ENCODE measurements at places on chromosomes 11 and 22.

DNA sequence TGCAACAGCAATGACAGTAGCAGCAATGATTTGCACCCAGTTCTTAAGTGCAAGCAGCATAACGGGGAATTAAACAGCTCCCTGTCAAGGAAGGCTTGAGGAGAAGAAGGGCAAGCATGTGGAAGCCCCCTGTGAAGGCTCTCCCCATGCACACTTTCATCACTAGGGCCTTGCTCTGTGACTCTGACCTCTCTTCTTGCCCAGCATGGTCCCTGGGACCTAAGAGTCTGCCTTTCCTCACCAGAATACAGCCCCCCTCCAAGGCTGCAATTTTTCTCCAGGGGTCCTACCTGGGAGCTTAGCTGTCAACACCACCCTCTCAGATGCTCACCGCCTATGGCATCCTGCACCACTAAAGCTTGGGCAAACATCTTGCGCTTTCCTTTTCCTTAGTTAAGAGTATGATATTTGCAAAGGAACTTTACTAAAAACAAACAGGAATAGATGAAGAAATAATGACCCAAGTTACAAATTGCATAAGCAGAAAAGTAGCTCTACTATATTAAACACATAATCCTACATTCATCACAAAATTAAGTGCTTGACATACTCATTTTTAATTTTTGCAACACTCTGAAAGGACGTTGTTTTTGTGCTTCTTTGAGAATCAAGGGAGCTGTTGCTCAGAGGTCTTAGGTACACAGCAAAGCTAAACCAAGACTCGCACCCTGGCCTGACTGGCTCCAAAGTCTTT, 187.6 kb downstream of the ADAMTS15 start:
- DNase-seq: no peak

DNA sequence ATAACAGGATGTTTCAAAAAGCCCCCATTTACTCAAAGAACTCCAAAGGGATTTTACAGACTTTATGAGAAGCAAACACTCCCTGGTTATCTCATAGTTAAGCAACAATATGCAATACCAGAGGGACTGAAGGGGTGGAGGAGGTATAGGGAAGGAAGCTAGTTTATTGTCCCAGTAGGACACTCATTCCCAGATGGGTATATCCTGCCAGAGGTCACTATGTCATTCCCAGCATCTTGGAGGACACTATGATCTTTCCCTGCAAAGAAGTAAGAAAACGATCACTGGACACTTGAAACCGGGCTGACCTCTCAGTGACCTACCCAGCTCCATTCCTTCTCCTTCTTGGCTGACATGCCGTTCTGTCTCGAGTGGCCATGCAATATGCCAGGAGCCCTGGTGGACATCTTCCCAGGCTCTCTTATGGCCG, 114.5 kb downstream of the NAT10 start:
- no peak for DNase-seq

GRCh38 chr22:42544686-42545085, 9.1 kb upstream of the SERHL2 start:
- no peak for DNase-seq

GRCh38 chr11:60700689-60701468, 1.5 kb downstream of the MS4A8 start:
- DNase-seq: no peak

GRCh38 chr11:12680246-12680939, 6.2 kb downstream of the TEAD1 start:
- DNase-seq: no peak

- DNase-seq: no peak
These were observed 10.9 kb downstream of the PHLDB1 start for GRCh38 chr11:118618115-118618990.

GRCh38 chr22:22738959-22739585, 94.7 kb downstream of the GGTLC2 start:
- no peak for DNase-seq

DNA sequence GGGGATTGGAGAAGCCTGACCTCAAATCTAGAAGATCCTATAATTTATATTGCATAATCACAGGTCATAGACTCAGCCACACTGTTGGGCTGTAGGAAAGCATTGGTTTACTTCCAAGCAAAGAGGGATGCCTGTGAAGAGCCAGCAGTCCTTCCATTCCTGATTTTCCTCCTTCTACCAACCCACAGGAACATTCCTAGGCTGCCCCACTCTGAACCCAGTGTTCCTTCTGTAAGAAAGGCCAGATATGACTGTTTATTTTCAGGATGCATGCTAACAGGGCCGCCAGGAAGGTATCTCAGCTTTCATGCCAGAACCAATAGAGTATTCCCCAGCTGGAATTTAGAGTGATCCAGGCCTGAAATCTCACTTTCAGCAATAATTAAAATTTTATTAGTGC, 197.1 kb downstream of the ETS1 start:
- DNase-seq: no peak

DNA sequence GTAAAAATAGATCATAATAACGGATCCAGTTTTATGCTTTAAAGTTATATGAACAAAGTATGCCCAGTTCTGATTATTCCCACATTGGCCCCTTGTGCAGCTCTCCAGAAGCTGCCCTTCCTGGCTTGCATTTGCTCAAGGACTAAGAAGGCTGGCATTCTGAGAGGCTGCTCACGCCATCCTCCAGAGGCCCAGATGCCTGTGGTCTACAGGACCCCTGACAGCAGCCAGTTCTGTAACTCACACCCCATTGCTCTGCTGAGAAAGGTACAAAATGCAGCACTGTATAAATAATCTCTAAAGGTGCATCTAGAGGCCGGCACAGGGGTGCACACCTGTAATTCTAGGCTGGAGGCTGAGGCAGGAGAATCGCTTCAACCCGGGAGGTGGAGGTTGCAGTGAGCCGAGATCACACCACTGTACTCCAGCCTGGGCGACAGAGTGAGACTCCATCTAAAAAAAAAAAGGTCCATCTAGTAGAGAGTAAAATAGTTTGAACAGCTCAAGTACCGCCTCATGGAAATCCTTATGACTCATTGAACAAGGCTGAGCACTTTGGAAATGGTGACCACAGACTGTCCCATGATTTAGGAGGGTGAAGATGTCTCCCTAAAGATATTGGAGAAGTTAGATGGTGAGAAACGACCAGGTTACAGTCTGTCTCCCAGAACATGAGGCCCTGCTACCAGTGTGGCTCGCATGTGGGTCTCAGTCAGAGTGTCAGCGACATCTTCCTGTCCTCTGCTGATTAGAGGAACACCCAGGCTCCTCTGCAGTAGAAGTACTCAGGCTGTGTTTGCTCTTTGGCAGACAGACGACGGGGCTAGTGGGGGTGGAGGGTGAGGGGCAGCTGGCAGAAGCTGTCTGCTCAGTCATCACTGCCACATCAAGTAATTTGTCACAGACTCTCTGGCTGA, 56.3 kb downstream of the KREMEN1 start:
- no peak for DNase-seq

- no peak for DNase-seq
These were observed 46.4 kb upstream of the SC5D start for GRCh38 chr11:121246021-121246768.

DNA sequence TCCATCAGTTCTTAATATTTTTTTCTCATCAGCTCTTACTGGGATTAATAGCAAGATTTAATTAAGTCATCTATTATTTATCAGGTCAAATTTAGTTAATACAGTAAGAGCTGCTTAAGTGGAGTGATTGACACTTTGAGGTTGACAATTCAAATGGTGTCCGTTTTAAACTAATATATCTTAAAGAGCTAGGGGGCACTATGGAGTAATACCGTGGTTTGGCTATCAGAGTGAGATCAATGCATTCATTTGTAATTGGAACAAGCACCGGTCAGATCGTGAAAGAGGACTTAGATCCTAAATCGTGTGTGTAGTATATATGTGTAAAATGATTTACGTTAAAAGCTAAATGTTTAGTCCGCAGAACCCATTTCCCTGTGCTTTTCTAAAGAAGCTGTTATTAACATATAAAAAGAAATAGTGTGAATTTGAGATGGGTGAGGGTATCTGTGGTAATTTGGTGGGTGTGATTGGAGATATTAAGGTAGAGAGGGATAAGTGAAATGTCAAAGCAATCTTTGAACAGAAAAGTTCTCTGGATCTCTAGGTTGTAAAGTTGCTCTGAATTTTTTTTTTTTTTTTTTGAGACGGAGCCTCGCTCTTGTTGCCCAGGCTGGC, 2.3 kb downstream of the SIK2 start:
- no peak for DNase-seq

DNA sequence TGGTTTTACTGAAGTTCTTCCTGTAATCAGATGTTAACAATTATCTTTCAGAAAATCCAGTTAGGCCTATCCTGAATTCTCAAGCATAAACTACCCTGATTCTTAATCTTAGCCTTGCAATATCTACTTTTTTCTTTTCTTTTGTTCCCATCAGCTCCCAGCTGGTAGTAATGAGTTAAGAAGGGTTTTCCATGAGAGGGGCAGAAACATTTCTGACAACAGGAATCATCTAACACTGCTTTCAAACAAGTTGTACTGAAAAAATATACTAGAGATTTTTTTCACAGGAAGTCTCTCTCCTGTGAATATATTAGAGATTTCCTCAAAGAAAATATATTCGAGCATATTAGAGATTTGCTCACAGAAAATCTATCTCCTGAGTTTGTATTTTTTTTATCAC, 3.3 kb upstream of the TRIM6 start:
- no peak for DNase-seq

DNA sequence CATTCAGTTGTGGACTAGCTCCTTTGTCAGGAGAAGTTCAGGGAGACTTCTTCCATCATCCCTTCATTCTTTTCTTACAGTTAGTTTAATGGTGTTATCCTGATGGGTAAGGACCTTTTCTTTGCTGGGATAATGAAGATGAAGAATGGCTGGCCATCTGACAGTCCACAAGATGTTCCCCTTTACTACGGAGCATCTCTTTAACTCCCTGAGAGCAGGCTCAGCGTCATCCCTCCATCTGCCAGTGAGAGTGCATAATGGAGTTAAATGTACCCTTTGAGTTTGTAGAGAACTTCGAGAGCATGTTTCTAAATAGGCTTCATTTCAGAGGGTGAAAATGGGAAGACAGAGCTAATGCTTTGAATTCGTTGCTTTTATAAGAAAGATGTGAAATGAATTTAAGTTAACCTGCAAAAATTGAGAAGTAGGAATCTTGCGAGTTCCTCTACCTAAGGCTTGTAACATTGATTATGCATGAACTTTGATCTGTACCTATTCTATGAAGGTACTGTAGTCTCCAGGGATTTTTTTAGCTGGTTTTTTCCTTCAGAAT, 1.7 kb downstream of the EP300 start:
- DNase-seq: no peak

DNA sequence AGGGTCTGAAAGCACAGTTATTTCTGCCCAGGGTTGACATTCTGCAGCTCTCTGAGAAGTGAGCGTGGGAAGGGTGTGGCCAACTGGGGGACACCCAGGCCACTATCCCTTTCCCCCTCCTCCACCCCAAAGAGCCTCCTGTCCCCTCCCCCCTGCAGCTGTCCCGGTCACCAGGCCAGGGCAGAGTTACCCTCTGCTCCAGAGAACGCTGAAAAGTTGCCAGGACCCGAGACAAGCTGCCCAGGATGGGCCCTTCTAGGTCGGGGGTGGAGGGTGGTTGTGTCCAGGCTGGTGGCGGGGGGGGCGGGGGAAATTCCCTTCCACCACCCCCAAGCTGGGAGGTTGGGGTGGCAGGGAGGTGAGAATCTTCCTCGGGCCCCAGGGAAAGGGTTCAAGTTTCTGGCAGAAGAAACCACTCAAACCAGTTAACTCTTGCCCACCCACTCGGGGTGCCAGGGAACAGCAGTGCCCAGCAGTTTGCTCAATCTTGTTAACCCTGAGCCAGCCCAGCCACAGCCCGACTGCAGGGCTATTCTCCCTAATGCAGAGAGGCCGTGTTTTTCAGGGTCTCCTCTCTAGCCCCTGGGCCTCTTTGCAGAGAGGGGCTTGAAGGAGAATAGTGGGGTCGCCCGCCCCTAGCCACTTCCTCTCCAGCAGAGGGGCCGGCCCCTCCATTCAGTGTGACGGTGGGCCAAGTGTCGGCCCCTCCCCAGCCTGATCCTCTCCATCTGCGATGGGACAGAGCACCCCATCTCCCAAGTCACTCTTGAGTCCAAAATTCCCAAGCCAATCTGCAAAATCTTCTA, 697 bp downstream of the LGALS1 start:
- no peak for DNase-seq

GRCh38 chr11:110921742-110922521, 209.7 kb upstream of the ARHGAP20 start:
- DNase-seq: no peak

GRCh38 chr11:92670308-92670890, 299.1 kb upstream of the MTNR1B start:
- no peak for DNase-seq

GRCh38 chr11:94794287-94795168, 26.4 kb downstream of the AMOTL1 start:
- no peak for DNase-seq

- no peak for DNase-seq
These were observed 33.1 kb upstream of the ASPHD2 start for GRCh38 chr22:26395926-26396325.

- DNase-seq: no peak
These were observed 207.6 kb downstream of the CWF19L2 start for GRCh38 chr11:107250017-107250416.

DNA sequence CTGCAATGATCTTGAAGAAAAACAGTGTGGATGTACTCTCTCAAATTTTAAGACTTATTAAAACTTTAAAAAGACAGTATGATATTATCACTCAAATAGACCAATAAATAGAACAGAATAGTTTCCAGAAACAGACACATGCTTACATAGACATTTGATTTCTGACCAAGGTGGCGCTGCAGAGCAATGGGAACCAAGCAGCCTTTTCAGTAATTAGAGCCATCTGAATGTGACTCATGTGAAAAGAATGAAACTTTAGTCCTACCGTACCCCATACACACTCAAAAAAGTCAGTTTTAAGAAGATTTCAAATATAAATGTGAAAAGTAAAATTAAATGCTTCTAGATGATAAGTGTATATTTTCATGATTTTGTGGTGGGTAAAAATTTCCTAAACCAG, 74.2 kb upstream of the MS4A8 start:
- DNase-seq: no peak

DNA sequence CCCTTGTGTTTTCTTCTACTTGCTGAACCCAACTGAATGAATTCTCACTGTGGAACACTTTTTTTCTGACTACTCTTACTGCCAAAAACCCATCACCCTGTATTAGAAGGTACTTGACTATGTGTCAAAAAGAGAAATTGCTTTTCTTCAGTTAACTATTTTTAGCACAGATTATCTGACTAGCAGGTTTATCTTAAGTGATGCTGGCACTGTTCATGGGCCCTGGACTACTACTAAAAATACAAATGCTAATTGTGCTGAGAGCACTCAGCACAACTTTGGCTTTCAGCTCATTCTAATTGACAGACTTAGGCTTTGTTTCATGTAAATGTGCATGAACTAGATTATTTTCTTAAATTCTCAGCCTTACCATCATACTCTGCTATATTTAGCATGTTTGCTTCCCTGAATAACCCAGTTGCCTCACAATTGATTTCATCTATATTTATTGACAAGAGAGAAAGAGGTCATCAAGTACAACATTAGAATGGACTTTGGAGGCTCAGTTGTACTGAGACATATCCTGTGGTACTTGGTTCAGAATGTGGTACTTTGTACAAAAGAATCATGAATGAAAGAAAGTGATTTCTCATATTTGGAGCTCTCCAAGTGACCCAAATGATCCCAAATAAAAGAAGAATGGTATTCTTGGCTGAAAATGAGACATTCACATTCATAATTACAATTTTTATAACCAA, 478.3 kb downstream of the KCNA4 start:
- no peak for DNase-seq
